ENCODE measurements at places on chromosomes 16 and 17. TPM values are rescaled to one million over a fixed set of nuclear protein-coding genes. Genes with fewer than 3 reads are reported as not detected.

Gene TAF15
- 57.8 TPM for total RNA-seq

DNA sequence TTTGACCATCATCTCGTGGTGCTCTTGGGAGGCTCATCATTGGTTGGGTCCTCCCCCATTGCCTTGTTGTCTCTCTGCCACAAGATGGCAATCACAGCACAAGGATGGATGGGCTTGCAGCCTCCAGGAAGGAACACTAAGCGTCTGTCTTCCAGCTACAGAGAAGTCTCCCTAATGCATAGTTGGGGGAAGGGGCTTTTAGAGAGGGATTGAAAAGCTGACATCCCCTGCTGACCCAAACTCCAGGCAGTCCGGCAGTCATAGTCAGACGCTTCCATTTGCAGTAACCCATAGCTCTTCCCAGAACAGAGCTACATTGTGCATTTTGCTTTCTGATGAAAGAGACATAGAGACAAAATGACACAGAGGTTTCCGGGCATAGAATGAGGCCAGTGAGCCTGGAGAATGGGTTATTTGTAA, 111.4 kb downstream of the UTP18 start:
- no peaks in the 10 kb centered on the region for H3K36me3 ChIP-seq
- no peaks in the 10 kb centered on the region for H3K4me1 ChIP-seq
- H3K27ac ChIP-seq: no peak overlapping the region
- DNase-seq: peak; percentile 21
- H3K4me3 ChIP-seq: no peak overlapping the region
- H3K27me3 ChIP-seq: no peaks in the 10 kb centered on the region

DNA sequence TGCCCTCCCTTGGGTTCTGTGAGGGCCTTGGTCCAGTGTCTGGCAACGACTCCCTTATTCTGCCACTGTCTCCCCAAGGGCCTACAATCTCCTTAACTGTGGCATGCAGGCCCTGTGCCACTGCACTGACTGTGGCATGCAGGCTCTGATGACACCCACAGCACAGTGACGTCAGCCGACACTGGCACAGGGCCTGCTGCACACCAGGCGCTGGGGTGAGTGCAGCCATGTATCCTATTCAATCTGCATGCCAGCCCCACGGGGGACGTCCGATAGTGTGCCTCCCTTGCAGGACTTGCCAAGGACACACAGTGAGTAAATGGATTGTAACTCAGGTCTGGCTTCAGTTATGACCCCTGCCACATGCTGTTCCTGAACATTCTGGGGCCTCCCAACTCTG, 39.8 kb upstream of the RASD1 start:
- H3K36me3 ChIP-seq: no peaks in the 10 kb centered on the region
- H3K27ac ChIP-seq: no peak overlapping the region
- H3K4me1 ChIP-seq: no peaks in the 10 kb centered on the region
- no peak overlapping the region for H3K4me3 ChIP-seq
- DNase-seq: peak; percentile 53
- no peaks in the 10 kb centered on the region for H3K27me3 ChIP-seq

- H3K4me3 ChIP-seq: no peak overlapping the region
- no peak for DNase-seq
- H3K4me1 ChIP-seq: no peaks in the 10 kb centered on the region
- peaks cover 10% of the 10 kb centered on the region for H3K27me3 ChIP-seq
- no peak overlapping the region for H3K27ac ChIP-seq
- no peaks in the 10 kb centered on the region for H3K36me3 ChIP-seq
Observed at GRCh38 chr16:58471209-58471975, 28.6 kb upstream of the NDRG4 start.

Gene MPV17L
- total RNA-seq: 0.66 TPM

Gene SHMT1
- 9.2 TPM for total RNA-seq

Gene TMEM100
- total RNA-seq: 2.6 TPM

DNA sequence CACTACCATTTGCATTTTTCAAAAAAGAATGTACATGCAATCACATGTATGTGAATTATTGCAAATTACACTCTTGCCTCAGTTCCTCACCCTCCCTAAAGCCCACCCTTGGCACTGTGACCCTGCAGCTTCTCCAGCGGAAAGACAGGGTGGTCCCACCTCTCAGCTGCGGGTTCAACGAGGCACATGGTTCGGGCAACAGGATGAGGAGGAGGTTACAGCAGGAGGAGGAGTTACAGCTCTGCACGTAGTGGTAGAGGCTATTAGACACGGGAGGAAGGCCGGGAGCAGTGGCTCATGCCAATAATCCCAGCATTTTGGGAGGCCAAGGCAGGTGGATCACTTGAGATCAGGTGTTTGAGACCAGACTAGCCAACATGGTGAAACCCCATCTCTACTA, 5.2 kb downstream of the C16orf95 start:
- H3K36me3 ChIP-seq: no peaks in the 10 kb centered on the region
- no peaks in the 10 kb centered on the region for H3K27me3 ChIP-seq
- no peaks in the 10 kb centered on the region for H3K4me1 ChIP-seq
- no peak for DNase-seq
- H3K4me3 ChIP-seq: no peak overlapping the region

Gene PPL
- 50.5 TPM for total RNA-seq

DNA sequence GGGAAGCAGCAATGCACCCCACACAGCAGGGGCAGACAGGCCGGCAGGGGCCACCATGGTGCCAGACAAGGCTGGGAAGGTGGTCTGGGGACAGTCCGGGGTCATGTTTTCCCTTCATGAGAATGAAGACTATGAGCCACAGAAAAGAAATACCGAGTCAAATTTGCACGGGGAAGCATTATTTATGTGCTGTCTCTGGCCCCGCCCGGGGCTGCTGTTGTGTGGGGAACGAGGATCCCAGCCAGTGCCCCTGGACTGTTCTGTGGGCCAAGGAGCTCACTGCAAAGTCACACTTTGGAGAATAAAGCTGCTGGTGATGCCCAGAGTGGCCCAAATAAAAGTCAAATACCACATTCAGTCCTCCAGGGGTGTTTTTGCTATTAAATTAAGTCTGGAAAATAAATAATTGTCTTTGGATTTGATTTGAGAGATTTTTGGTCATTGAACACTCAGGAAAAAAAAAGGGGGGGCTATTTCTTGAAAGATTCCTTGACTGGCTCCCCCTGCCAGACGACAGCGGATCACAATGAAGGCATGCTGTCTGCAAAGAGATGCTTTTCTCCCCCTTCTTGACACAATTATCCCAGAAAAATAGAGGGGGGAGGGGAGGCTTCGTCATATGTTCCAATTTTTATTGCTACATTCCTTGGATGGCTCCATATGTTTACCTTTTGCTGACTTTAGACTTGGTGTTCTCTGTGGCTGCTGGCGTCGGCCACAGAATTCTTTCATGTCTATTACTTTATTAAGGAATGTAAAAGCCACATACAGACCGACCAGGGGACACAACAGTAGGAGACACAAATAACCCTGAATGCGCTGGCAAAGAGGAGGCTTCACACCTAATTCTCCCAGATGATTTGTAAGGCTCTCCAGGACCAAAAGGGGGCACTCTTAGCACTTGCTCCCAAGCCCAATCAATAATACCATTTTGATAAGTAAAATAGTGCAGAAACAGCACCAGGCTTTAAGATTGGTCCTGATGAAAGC, 27.1 kb upstream of the ANKFN1 start:
- DNase-seq: peak; percentile 68
- no peak overlapping the region for H3K4me3 ChIP-seq
- no peaks in the 10 kb centered on the region for H3K36me3 ChIP-seq
- H3K27ac ChIP-seq: no peak overlapping the region

DNA sequence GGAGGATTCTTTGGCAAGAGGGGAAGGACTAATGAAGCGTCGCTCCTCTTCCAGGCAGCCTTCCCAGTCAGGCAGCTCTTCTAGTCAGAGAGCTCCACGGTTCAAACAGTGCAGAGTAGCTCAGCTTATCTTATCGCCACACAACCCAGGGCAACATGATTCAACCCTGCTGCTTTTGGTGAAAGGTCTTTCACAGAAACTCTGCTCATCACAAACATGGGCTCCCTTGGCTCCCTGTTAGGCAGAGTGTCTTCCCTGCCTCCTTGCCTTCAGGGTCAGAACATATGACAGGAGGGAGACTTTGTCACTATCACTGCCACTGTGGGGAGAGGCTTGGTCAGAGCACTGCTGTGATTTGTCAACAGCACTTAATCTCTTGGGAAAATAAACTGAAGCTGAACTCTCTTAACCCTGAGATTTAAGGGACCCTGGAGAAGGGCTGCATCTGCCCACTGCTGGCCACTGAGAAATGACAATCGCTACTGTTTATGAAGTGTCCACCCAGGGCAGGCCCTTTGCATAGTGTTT, 6.9 kb upstream of the SLC13A2 start:
- peaks cover 13% of the 10 kb centered on the region for H3K27me3 ChIP-seq
- peak; percentile 33 for DNase-seq
- no peak overlapping the region for H3K4me3 ChIP-seq
- no peaks in the 10 kb centered on the region for H3K4me1 ChIP-seq
- no peak overlapping the region for H3K27ac ChIP-seq
- H3K36me3 ChIP-seq: no peaks in the 10 kb centered on the region

DNA sequence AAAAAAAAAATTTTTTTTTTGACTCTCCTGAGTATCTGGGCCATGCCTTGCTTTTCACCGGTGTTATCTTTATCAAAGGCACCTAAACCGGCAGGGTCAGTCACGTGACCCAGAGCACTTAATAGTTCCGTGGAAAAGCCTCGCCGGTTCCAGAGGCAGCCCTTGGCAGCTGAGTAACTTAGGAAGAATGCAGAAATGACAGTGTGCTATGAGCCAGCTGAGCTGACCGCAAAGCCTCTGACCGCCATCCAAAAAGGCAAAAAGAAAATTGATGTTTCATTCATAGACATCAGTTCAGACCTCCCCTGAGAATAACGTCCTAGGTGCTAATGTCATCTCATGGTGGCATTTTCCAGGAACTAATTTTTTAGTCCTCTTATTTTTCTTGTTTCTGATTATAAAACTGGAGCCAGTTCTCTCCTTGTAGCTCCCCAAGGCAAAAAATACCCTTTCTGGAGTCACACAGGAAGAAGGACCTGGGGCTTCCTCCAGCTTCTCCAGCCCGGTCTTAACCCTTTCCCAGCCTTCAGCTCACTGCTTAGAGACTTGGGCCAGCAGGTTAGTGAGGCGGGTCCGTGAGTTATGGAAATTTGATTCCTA, 122.6 kb downstream of the SOCS1 start:
- peak overlapping the region; percentile 53 for H3K27ac ChIP-seq
- no peak overlapping the region for H3K4me3 ChIP-seq
- DNase-seq: peak; percentile 98
- peaks cover 45% of the 10 kb centered on the region for H3K4me1 ChIP-seq
- H3K36me3 ChIP-seq: no peaks in the 10 kb centered on the region

DNA sequence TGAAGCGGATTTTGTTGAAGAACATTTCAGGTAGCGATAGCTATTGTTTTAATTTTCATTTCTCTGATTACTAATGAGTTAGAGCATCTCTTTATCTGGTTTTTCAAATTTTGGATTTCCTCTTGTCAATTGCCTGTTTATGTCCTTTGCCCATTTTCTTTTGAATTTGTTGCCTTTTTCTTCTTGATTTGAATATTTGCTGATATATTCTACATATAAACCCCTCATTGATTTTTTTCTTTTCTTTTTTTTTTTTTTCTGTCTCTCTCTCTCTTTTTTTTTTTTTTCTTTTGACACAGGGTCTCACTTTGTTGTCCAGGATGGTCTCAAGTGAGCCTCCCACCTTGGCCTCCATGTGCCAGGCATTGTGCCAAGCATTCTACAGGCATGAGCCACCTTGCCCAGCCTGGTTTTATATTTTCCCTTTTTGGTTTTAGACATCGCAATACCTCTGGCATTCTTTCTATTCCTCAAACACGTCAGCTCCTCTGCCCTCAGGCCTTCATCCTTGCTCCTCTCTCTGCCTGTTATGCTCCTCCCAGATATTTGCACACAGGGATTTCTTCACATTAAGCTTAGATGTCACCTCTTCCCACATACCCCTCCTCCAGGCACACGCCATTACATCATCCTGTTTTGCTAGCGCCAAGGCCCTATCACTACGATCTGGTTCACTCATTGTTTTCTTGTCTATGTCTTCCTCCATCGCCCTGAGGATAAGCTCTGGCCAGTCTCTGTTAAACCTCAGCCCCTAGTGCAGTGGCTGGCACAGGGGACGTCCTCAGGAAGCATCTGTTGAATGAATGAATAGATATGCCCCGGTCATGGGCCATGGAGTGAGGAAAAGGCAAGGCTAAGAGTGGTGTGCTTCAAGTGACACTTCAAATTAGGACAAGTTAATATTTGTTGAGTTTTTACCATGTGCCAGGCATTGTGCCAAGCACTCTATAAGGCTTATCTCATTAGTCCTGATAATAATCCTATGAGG, 8.6 kb downstream of the SARM1 start:
- no peak overlapping the region for H3K4me3 ChIP-seq
- DNase-seq: no peak
- H3K27me3 ChIP-seq: no peaks in the 10 kb centered on the region
- H3K36me3 ChIP-seq: no peaks in the 10 kb centered on the region
- no peak overlapping the region for H3K27ac ChIP-seq

DNA sequence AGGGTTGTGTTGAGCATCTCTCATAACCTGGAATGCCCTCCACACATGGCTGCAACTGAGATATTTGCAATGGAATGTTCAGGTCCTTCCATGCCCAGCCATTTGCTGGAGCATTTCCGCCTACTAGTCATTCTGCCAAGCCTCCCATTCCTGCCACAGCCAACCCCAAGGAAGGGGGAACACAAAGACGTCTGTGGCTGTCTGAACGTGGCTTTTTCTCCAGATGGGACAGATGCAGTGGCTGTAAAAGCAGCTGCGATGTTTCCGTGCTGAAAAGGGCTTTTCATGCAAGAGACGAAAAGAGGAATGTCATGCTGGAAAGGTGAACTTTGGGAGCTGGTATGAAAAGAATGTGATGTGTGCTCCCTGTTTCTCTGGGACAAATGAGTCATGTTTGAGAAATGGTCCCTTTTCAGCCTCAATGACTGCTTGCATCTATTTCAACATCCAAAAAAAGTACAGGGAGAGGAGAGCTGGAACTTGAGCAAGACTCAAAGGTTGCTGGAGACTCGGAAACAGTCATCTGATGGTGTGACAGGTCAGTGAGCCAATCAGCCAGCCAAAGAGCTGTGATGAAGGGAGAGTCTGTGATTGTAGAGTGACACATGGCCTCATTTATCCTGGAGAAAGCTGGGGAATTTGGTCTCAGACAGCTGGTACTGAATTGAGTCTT, 208.9 kb downstream of the SHISA9 start:
- H3K4me3 ChIP-seq: no peak overlapping the region
- no peak overlapping the region for H3K27ac ChIP-seq
- no peaks in the 10 kb centered on the region for H3K36me3 ChIP-seq
- no peaks in the 10 kb centered on the region for H3K27me3 ChIP-seq
- no peak for DNase-seq
- H3K4me1 ChIP-seq: no peaks in the 10 kb centered on the region

- H3K4me3 ChIP-seq: no peak overlapping the region
- H3K4me1 ChIP-seq: no peaks in the 10 kb centered on the region
- H3K27me3 ChIP-seq: no peaks in the 10 kb centered on the region
Observed at GRCh38 chr17:44522883-44523671, 19.9 kb upstream of the GPATCH8 start.

- H3K36me3 ChIP-seq: no peaks in the 10 kb centered on the region
- no peak overlapping the region for H3K27ac ChIP-seq
- no peak for DNase-seq
- H3K27me3 ChIP-seq: peaks cover 7% of the 10 kb centered on the region
Observed at GRCh38 chr17:77566566-77567138, 391.9 kb upstream of the TNRC6C start.

Gene DNASE1
- total RNA-seq: 18.5 TPM
